ENCODE measurements at places on chromosomes 5 and 9.

- DNase-seq = no peak
Observed at GRCh38 chr5:10631316-10631996, 67.6 kb downstream of the ANKRD33B start.

GRCh38 chr9:114207034-114207810, 51.9 kb downstream of the COL27A1 start:
- no peak for DNase-seq

GRCh38 chr5:126911986-126912385, 118.4 kb downstream of the MARCHF3 start:
- DNase-seq = no peak

GRCh38 chr5:154110716-154111115, 71.9 kb downstream of the MFAP3 start:
- no peak for DNase-seq

GRCh38 chr9:5917888-5918287, 27.2 kb downstream of the MLANA start:
- no peak for DNase-seq

All from CD4-positive, CD25-positive, alpha-beta regulatory T cell (primary cell).